ENCODE measurements at places on chromosomes 3 and 15. TPM values are rescaled to one million over a fixed set of nuclear protein-coding genes. Genes with fewer than 3 reads are reported as not detected.

ZNF662 gene
- total RNA-seq, result 9.3 TPM

DNA sequence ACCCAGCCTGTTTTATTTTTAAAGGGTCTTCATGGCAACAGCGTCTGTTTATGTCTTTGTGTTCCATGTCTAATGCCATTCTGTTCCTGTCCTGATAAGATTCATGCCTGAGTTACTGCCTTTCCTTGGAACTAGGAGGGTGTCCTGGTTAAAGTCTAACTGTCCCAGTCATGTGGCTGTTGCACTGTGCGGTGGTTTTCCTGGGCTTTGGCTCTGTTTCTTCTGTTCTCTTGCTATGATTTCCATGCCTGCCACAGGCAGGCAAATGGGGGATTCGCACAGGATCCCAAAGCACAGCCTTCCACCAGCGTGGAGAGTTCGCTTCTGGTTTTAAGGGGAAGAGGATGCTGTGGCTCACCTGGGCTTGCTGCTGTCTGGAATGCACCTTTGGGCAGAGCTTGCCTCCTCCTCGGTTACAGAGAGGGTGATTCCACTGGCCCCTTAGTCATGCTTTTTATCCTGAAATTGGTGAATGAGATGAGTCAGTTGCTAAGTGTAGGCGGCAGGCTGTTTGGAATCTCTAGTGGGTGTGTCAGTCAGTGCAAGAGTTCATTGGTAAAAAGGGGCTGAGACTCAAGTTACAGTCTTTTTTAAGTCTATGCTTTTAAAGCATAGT is 86.8 kb downstream of the CCK start:
- DNase-seq, result peak; percentile 65

GRCh38 chr3:134699721-134700120 is 48.9 kb upstream of the KY start:
- no peak for DNase-seq

GRCh38 chr3:122646146-122646988 is 34.3 kb upstream of the PARP14 start:
- no peak for DNase-seq

DNA sequence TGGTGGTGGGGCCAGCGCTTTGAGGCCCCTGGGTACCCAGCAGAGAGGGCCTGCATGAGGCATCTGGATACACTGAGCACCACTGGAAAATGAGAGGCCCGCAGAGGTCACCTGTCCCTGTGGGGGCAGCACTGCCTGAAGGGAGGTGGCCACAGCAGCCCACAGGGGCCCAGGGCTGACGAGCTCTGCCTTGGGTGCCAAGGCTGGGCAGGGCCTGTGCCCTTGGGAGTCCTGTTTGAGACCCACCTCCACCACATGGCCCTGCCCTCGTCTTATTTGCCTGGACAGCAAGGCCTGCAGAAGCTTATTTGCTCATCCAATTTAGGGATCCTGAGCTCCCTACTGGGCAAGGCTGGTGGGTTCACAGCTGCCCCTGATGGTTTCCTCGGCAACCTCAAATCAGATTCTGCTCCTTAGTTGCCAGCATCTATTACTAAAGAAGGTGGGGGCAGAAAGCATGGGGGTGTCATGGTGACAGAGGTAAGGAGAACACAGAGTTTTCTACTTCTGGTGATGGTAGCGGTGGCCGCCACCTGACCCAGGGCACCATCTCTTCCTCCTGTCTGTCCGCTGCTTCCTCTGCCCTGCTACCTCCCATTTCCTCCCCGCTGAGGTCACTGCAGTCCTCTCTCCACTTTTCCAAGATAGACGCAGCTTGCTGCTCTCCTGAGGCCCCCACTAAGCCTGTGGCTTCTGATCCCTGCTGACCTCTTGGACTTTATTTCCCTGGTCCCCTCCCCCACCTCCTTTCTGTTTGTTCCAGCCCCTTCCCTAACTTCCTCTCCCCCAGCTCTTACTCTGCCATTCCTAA is 62.9 kb downstream of the HMCES start:
- DNase-seq, result no peak

All from sigmoid colon (tissue), 7 donors.